ENCODE measurements at places on chromosomes 6 and 20.
A peak's percentile ranks its signal among the peaks of the same experiment; 100 is the strongest.

DNA sequence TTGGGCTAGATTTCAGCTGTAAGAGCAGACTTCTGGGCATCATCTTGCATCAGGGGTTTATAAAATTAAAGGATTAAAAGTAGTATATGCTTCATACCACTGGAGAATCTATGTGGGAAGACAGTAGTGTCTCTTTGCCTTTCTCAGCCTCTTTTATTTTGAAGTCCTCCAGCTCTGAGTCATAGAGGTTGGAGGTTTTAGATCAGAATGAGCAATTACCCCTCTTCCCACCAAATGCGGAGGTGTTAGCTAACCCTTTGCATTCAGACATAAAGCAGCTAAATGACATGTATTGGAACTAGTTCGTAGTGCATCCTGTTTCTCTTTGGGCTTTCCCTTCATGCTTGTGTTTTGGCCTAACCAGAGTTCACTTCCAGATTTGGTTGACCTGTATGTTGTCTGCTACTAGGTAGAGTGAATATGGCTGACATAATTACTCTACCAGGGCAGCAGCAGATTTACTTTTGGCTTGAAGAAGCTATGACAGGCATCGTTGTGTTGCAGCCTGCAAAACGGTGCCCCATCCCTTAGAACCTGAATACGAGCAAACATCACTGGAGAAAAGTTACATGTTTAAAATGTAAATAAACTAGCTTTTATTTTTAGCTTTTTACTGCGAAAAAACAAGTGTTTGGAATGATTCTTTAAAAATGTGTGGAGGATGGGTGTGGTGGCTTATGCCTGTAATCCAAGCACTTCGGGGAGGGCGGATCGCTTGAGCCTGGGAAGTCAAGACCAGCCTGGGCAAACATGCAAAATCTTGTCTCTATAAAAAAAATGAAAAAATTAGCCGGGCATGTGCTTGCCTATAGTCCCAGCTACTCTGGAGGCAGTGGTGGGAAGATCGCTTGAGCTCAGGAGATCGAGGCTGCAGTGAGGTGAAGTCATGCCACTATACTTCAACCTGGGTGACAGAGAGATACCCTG lies 82.2 kb downstream of the MYO6 start:
- no peak for DNase-seq

DNA sequence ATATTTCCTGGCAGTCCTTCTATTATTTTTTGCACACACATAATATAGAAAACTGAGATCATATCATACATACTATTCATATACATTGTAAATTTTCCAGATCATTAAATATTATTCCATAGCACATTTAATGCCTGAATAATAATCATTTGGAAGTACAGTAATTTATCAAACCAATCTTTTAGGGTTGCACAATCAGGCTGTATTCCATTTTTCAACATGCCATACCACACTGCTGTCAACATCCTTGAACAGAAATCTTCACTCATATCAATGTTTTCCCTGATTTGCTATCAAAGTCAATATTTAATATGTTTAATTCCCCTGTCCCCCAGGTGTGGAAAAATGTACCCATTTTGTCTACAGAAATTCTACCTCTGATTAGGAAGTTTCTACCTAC lies 122.7 kb upstream of the ADGRF1 start:
- DNase-seq: no peak

DNA sequence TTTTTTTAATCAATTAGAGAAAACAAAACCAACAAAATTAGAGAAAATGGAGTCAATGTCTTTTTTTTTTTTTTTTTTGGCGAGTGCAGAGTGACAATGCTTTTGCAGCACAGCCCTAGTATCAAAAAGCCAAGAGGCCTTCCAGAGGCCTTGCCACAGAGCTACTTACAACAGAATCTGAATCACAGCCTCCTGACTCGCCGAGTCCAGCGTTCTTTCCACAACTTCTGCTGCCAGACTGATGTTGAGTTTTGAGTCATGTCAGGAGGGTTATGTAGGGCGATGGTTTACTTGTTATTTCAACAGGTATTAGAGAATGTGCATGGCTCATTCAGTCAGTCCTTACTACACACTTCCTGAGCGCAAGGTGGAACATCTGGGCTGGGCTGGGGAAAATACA lies 88.6 kb downstream of the FNDC1 start:
- DNase-seq: no peak

DNA sequence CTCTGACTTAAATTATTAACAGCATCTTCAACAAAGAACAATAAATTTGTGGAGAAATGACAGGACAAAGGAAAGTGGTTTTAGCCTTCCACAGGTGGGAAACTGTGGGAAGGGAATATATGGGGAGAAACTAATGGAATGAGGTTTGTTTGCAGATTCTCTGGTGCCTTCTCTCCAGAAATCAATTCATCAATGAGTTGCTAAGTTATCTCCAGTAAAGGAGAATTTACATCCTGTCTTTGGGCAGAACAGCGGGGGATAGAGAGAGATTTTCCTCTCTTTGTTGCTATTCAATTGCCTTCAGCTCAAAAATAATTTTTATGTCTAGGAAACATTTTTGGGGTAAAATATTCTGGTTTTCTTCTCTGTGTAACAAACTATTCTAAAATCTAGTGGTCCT lies 36.9 kb upstream of the LCA5 start:
- DNase-seq: no peak

DNA sequence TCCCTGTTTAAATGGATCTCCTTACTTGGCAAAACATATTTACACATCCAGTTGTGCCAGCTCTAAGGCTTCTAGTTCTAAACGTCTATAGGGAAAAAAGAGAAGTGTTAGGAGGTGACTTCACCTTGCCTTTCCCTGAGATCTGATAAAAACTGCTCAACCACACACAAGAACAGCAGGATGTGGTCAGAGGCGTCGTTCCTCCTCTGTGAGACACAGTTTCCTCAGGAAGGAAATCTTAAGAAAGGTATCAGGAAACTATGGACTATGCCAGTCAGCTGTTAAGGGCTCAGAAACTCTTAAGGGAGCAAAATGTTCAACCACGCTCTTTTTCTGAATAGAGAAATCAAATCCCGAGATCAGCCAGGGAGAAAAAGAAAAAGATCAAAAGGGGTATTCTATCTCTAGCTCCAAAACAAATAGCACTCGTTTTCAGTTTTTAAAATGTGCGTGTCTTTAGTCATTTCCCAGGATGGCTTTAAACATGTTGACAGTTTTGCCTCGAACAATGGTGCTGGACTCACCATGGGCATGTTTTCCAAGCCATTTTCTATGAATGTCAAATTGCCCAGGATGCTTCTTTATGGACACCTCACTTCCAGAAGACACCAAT lies 154.5 kb downstream of the HACE1 start:
- DNase-seq: peak; percentile 97

DNA sequence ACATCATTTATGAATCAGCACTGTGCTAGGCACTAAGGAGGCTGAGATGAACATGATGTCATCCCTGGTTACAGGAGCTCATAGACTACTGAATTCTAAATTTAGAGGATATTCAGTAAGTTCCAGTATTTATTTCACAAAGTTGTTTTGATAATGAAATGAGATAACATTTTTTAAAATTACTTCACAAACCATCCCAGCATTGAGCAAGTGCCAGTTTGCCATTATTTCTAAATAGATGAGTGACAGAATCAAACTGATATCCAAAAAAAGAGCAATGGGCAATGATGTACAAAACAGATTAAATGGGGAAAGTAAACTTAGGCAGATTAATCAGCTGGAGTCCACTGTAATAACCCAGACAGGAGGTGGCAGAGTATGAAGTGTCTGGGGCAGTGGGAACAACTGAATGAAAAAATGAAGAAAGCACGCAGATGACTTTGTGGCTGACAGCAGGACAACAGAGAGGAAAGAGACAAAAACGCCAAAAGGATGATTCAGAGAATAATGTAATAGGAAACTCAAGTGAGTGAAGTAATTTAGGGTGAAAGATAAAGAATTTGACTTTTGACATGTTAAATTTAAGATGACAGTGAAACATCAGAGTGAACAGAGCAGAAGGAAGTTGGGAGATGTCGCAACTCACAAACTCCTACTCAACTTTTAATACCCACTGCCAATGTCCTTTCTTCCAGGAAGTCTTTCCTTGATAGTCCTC lies 70.2 kb downstream of the RCAN2 start:
- peak; percentile 2 for DNase-seq

DNA sequence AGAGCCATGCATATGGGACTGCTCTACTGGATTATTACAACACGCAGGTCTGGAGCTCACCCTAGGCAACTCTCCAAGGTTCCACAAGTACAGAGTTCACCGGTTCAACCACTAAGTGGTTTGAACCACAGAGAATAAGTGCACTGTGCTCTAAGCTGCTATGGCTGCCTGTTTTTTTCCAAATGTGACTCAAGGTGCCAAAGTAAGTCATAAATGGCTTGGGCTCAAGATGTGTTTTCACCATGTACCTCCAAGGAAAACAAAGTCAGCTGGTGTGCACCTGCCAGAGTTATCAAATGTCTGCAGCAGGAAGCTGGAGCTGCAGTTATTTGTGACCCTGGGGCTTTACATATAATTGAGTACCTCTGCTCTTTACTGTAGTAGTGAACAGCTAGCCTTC lies 76.7 kb downstream of the PREP start:
- DNase-seq: no peak

DNA sequence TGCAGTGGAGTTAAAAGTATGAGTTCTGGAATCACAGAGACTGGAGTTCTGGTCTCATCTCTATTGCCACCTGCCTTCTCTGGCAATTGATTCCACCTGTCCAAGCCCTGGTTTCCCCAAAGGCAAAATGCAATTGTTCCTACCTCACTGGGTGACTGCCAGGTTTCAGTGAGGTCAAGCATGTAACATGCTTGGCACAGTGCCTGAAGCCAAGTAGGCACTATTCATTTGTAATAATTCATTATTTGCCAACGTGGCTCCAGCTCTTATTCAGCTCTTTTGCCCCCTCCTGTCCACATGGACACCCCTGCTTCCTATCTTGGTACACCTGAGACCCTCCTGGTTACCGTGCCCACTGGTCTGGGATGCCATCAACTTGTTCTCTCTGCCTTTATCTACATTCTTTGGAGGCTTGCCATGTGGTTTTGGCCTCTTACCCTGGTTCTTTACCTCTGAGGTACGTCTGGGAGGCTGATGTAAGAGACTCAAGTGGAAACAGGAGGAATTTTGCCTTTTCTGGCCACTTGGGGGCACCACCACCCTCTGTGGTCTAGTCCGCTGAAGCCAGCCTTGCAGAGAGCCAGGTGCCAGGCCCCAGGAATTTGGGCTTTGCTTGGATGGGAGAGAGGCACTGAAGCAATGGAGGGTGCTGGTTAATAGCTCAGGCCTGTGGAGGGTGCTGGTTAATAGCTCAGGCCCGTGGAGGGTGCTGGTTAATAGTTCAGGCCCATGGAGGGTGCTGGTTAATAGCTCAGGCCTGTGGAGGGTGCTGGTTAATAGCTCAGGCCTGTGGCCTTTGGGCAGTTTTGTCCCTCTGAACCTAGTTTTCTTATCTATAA lies 1.7 kb downstream of the KCNK15 start:
- peak; percentile 75 for DNase-seq

- no peak for DNase-seq
Observed at GRCh38 chr6:73702444-73702843, 6.4 kb downstream of the CD109 start.

GRCh38 chr20:58569241-58570125 lies 54.3 kb upstream of the APCDD1L start:
- DNase-seq: peak; percentile 22

GRCh38 chr20:32447136-32448027 lies 89.3 kb downstream of the ASXL1 start:
- DNase-seq: no peak

GRCh38 chr20:53829255-53829723 lies 235.7 kb upstream of the ZNF217 start:
- peak; percentile 47 for DNase-seq

DNA sequence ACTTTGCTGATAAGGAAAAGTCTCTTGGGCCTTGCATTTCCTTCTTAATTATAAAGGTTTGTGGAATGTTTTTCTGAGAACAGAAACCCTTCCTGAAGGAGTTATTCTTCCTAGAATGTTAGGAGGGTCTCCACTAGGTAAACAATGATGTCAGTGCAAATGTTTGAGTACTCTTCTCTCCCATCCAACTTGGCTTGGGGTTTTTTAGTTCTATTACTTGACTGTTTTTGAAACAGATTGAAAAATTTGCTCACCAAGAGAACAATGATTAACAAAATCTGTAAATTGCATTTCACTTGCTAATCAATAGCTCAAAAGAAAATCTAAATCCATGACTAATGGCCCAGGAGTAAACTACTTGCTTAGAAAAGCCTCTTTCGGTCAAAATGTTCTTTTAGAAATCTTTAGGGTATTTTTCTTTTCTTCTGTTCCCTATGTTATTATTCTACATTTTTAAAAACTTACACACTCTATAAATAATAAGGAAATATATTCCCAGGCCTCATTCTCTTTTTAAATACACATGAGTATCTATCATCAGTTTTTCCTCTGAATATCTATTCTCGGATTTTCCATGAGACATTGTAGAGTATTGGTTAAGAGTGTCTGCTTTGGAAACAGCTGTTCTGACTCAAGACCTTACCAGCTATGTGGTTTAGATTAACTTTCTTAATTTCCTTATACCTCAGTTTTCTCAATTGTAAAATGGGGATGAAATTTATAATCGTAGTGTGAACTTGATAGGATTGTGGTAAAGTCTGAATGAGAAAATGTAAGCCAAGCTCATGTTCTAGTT lies 234.2 kb upstream of the CITED2 start:
- no peak for DNase-seq

DNA sequence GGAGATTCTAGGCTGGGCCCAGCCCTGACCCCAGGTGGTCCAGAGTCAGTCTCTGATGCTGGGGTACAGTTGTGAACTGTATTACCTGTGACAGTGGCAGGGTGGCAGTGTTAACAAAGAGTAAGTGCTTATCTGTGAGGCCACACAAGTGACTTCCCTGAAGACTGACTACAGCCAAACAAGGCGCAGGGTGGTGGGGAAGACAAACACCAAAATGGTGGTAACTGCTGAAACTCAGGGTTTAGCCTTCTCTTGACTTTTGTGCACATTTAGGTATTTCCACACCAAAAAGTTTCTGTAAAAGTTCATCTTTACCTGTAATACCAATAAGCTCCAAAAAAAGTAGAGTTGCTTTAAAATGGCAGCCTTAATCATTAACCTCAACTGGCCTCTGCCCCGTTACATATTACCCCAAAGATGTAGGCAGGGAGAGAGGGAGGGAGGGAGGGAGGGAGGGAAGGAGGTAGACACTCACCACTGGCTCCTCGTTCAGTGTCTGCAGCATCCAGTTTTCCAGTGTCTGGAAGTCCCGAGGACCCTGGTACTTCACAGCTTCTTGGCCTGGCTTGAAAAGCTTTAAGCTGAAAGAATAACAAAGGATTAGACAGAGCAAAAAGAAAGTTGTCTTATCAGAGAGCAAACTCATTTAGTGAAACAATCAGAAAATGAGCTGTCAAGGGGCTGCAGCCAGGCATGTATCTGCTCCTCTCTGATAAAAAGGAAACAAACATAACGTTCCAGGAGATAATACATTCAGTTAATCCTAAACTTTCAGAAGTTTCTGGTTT lies 11.3 kb downstream of the TXNDC5 start:
- no peak for DNase-seq

Measured in KBM-7 (cell line).